ENCODE measurements at places on chromosomes 16 and 17.
A peak's percentile ranks its signal among the peaks of the same experiment; 100 is the strongest.

GRCh38 chr16:66568355-66568754 is 2.1 kb downstream of the CMTM1 start:
- no peak for DNase-seq

DNA sequence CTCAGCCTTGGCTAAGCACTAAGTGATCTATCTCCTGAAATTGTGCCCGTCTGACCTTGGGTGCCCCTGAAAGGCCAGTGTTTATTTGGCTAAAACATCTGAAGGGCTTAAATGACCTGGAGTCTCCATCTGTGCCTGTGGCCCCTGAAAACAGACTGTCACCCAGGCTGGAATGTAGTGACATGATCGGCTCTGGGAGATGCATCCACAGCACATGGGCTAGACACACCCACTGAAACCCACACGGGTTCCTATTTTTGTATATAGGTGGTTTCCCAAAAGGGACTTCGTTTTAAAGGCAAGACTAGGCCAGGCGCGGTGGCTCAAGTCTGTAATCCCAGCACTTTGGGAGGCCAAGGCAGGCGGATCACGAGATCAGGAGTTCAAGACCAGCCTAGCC is 13.5 kb downstream of the CEP295NL start:
- no peak for DNase-seq

DNA sequence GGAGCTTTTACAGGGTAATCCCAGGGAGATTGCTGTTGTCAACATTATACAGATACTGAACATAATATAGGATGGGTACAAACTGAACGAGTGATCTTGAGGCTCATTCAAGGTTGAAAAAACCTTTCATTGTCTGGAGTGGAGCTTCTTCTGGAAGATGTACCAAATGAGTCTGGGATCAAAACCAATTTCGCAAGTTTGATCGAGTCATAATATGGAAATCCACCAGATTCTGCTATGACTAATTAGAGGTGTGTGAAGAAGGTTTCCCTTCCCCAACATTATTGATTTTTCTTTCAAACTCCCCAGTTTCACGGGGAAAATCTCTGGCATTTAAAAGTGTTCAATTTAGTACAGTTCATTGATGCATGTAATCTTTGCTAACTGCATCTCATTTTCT is 324.1 kb downstream of the ZFHX3 start:
- DNase-seq = no peak

DNA sequence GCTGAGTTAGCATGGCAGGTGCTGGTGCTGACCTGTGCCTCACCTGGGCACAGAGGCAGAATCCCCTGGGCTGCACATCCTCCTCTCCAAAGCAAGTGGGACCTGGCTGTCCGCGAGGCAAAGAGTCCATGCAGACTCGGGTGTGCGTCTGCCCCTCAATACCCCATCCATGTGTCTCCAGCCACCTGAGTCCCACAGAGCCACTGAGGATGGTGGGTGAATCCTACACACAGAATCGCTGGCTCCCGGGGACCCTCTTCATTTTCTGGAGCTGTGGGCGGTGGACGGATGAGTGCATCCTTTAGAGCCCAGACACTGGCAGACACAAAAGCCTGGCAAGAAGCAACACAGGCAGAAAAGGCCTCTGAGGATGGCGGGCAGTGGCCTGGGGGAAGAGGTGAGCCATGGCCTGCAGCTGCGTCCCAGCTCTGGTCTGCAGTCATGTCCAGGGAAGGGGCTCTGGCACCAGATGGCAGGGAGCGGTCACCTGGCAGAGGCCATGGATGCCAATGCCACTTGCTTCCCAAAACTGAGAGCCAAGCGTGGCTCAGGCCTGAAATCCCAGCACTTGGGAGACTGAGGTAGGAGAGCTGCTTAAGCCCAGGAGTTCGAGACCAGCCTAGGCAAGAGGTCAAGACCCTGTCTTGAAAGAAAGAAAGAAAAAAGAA is 29.9 kb downstream of the AXIN1 start:
- no peak for DNase-seq

DNA sequence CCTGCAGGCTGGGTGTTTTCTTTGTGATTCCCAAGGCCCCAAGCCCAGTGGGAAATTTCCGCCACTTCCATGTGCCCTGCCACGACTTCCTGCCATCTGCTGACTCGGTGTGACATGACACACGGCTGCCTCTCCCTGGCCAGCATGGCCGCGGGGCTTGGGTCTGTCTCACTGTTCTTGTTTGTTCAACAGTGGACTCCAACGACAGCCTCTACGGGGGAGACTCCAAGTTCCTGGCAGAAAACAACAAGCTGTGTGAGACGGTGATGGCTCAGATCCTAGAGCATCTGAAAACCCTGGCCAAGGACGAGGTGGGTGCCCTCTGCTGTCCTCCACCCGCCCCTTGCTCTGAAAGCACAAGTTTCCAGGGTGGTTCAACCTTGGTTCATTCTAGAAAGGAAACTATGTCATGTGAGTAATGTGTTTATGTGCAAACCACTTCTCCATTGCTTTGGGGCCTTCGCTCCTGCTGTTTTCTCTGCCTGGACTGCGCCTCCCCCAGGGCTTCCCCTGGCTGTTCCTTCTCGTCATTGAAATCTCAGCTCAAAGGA is 26.8 kb downstream of the KNOP1 start:
- DNase-seq = peak; percentile 46

GRCh38 chr17:81419319-81419885 is 24.1 kb downstream of the BAHCC1 start:
- DNase-seq = peak; percentile 92

GRCh38 chr16:8373676-8374431 is 216.5 kb downstream of the TMEM114 start:
- DNase-seq = no peak

DNA sequence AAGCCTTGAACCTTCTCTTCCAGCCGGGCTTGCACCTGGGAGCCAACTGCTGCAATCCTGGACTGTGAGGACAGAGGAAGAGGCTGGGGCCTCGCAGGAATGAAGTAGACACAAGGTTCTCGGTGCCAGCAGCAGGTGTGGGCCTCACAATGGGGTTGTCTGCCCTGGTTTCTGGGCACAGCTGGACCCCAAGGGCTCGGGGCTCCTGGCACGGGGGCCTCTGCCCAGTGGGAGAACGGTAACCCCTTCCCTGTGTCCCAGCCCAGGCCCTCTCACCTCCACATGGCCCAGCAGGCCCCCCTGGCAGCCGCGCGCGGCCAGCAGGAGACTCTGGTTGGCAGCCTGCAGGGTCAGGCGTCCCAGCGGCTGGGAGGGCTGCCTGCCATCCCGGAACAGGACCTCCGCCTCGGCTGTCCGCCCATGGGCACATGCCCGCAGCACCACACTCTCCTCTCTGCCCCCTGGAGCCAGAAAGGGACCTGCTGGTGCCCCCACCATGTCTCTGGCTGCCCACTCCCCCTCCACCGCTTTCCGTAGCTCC is 46.9 kb downstream of the RMI2 start:
- DNase-seq = peak; percentile 21

GRCh38 chr17:56186222-56186786 is 33.0 kb downstream of the ANKFN1 start:
- no peak for DNase-seq

- no peak for DNase-seq
These were observed 425.3 kb downstream of the CA10 start for GRCh38 chr17:51733166-51733565.

DNA sequence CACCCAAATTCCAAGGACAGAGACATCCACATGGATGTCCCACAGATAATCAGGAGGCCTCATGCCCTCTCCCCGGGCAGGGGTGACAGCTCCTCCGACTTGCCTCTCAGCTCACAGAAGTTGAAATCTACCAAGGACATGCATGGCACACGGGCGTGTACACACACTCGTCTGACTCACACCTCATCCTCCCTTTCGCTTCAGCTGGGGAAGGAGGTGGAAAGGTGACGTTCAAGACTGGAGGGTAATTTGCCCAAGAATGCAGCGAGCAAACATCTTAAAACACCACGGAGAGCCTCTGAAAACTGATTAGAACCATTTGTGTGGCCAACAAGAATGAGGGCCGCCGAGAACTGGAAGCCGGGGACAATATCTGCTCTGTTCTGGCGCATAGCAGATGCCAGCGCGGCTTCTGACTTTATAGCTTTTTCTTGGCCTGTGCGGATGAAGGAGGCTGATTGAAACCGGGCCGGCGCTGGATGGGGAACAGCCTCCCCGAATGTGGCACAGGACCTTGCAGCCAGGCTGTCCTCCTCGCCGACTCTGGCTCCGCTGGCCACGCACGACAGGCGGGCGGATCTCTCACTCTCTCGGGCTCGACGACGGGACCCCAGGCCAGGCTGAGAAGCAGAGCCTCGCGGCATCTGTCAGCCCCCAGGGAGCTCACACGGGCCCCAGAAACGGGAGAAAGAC is 100.9 kb downstream of the C16orf95 start:
- DNase-seq = no peak

GRCh38 chr17:36928471-36929345 is 8.6 kb upstream of the LHX1 start:
- DNase-seq = no peak

- DNase-seq = no peak
These were observed 3.2 kb upstream of the SLC47A2 start for GRCh38 chr17:19719355-19720209.

DNA sequence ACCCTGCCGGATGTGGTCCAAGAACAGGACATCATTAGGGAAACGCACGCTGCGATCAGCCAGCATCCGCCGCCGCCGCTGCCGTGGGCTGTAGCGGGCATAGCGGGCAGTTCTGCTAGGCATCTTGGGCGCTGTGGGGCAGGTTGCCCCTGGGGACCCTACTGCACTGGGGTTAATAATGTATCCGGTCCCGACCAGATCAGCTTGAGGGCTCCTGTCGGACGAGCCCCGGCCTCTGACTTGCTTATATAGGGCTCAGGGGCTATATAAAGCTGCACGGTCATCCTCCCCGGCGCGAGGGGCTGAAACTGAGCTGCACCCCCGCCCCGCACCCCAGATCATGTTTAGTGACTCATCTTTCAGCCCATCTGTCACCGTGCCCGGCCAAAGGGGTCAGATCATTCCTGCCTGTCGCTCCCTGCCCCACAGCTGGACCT is at the start of gene PPP1R27:
PPP1R27 (minus strand) TSS at position 220 of the 437 bp plus-strand sequence; CDS start at position 123, 97 bp downstream.
- no peak for DNase-seq

- no peak for DNase-seq
These were observed 26.6 kb upstream of the NLRP1 start for GRCh38 chr17:5610956-5611355.

- peak; percentile 74 for DNase-seq
These were observed 565 bp upstream of the XAF1 start for GRCh38 chr17:6755281-6755680.

GRCh38 chr16:9199311-9199710 is 107.9 kb downstream of the HAPSTR1 start:
- no peak for DNase-seq

- DNase-seq = no peak
These were observed 7.3 kb downstream of the EMC6 start for GRCh38 chr17:3675886-3676285.

All from left ventricle myocardium superior (tissue), 1 donor.